ENCODE measurements at places on chromosomes 4 and X.

DNA sequence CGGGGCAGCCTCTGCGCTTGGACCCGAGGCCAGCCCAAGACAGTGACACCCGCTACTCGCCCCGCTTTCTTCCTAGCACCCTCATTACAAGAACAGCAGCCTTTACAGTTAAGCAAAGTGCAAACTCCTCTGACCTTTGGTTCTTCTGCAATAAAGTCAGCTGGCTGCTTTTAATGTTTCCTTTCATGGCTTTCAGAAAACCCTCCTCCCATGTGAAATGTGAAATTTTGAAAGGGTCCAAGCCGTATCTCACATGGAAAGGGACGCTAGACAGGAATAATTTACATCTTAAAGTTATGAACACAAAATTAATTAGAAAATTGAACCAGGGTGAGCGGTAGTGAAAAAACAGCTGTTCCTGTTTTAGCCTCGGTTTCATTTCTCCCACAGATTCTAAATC is 520.1 kb upstream of the FRG1 start:
- no peak for DNase-seq

GRCh38 chrX:110426155-110426504 is 67.5 kb downstream of the RTL9 start:
- DNase-seq, result no peak

DNA sequence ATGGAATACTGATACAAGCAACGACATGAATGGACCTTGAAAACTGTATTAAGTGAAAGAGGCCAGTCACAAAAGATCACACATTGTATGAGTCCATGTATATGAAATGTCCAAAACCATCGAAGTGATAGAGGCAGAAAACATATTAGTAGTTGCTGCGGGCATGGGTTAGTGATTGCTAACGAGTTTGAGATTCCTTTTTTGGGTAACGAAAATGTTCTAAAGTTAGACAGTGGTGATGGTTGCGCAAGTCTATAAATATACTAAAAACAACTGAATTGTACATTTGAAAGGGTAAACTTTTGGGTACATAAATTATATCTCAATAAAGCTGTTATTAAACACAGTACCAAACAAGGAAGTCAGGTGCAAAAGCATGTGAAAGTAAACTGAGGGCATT is 234.5 kb downstream of the FBXW7 start:
- no peak for DNase-seq

GRCh38 chr4:156968479-156968984 is 3.1 kb downstream of the PDGFC start:
- DNase-seq, result peak; percentile 90

- no peak for DNase-seq
Observed at GRCh38 chrX:107777536-107777832, at the start of gene NCBP2L. Gene NCBP2L (plus strand): TSS chrX:107777733. CDS start chrX:107794221, 16,488 bp downstream.

DNA sequence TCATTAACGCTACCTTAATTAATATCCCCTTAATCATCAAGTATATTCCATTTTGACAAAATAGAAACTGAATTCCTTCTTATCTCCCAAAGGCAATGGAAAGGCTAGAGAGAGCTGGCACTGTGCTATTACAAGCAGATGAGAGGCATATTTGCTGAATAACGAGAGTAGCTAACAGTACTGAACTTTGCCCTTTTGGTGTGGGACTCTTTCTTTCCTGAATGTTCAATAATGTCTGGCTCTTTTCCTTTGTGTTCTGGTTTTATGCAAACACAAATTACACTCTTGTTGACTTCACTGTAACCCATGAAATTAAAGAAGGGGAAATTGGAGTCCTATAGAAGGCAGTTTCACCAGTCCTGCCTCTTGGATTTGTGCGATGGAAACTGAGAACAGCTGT is 63.5 kb downstream of the SHROOM3 start:
- DNase-seq, result peak; percentile 38

- peak; percentile 60 for DNase-seq
Observed at GRCh38 chrX:23548164-23548563, 119.1 kb upstream of the PRDX4 start.

- peak; percentile 46 for DNase-seq
Observed at GRCh38 chr4:128227991-128228571, 59.5 kb downstream of the PGRMC2 start.

GRCh38 chr4:85557016-85557901 is 82.3 kb downstream of the ARHGAP24 start:
- DNase-seq, result no peak

- DNase-seq, result no peak
Observed at GRCh38 chr4:170400361-170400760, 310.6 kb upstream of the AADAT start.

DNA sequence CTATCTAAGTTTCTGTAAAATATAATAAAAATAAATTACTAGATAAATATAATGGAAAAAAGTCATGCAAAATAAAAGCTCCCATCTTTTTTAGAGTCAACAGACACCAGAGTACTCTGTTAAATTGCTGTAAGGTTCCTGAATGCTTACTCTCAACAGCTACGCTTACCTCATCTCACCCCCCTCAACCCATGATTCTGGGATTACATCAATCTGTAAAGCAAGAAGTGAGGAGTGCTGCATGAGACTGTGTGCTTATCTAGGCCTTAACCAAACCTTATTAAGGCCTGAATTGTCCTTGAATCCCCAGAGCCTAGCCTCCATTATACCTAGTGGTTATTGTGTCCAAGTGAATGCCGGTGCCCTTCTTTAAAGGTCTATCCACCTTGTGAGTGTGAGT is 735.8 kb downstream of the RPA4 start:
- DNase-seq, result no peak

DNA sequence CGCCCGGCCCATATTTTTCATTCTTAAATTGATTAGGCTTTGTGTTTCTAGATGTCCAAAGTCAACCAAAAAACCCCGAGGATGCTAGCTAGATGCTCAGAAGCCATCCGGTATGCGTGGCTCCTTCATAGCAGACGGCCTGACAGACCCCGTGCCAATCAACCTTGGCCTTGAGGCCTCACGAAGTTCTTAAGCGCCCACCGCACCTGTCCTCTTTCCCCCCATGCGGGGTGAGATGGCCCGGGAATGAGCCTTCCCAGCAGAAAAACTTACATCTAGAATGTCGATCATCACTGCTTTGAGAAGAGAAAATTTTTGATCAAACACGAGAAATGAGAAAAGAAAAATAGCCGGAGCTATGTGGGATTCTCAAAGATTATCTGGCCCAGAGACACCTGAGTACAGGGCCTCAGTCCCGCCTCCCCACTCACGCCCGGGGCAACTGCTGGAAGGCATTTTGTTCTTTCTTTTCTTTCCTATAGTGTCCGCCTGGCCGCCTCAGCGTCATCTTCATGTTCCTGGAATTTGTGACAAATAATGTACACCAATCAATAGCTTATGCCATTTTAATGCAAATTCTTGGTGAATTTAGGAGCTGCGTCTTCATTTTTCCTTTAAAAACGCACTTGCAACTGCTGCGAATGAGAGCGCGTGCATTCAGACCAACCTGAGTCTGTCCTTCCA is 1.6 kb upstream of the NAT8L start:
- no peak for DNase-seq

GRCh38 chr4:112944006-112944405 is 105.4 kb upstream of the ANK2 start:
- no peak for DNase-seq

- peak; percentile 3 for DNase-seq
Observed at GRCh38 chrX:144616317-144616716, 631.0 kb upstream of the SPANXN1 start.

DNA sequence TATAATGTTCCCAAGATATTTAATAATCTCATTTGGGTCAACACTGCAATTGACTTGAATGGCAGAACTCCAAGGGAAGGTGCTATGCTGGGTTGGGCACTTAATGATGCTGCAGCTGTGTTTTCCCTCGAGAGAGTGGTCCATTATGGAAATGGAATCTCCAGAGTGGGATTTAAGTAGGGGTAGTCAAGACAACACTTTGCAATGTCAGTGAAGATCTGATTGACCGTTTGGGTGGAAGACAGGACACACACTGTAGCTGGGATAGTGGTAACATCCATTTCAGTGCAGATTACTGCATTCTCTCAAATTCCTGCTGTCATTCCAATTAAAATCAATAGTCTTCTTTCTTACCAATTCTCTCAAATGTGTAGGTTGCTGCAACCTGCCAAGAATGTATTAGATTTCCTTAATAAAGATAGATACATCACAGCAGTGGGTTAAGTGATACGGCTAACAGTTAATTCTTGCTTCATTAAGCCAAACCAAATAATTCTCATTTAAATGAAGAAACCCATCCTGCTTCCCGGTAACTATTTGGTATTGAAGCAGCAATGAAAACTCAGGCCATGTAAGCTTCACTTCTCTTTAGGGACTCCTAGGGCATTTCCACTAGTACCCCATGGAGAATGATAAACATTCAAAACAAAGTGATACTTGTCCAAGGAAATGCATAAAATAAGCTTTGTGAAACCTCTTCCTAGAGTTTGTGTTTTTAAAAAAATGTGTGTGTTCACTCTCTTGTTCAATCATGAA is 40.5 kb upstream of the RASGEF1B start:
- no peak for DNase-seq

DNA sequence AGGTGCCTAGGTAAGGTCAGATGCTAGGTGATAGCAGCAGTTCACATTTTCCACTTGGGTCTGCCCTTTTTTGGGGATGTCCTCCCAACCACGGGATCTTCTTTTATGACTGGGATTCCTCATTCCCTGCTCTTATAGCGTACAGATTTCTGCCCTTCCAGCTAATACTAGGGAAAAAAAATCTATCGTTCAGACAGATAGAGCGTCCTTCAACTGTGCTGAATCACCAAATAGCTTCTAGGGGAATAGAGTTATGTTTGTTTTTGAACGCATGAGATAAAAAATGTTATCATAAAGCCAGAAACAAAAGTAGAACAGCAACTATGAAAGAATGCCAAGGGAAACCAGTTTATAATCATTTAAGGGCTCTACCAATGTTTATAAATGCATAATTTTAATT is 13.0 kb downstream of the RAP2C start:
- DNase-seq, result no peak

GRCh38 chr4:60897415-60897814 is 302.7 kb upstream of the ADGRL3 start:
- no peak for DNase-seq

- DNase-seq, result peak; percentile 97
Observed at GRCh38 chr4:98658287-98659105, at the start of gene TSPAN5. Gene TSPAN5 (minus strand): TSS chr4:98658611.

DNA sequence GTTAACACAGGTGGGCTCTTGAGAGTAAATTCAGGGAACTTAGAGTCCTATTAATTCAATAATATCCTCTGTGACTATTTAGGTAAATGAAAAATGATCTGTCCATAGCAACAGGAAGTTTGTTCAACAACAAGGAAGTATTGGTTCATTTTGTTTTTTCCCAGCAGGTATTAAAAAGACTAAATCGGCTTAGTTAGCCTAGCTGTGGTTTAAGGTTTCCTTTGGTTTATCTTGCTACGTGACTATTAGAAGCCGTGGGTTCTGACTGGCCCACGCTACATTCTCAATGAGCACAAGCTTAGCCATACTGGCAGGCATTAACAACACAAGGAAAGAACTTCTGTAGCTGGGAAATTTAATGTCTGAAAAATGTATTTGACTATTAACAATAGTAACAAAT is 168.8 kb upstream of the HS3ST1 start:
- no peak for DNase-seq

DNA sequence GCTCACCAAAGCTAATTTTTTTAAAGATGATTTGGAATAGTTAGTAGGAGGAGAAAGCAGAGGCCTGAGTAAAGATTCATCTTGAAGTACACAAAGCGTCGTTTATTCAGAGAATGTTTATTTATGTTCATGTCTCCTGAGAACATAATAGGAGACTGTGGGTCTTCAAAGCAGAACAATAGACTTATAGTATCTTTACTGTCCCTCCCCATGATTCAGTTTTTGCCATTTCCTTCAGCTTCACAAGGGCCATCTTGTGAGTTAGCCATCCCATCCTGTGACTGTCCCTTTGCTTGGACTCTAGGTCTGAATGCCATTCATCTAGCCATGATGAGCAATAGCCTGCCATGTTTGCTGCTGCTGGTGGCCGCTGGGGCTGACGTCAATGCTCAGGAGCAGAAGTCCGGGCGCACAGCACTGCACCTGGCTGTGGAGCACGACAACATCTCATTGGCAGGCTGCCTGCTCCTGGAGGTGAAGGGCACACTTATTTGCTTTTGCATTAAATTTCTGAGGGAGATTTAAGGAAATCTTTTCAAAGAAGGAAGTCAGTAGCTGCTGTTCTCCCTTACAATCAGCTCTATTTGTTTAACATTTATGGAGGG is 105.8 kb downstream of the NFKB1 start:
- no peak for DNase-seq

- no peak for DNase-seq
Observed at GRCh38 chrX:133923548-133923947, 61.8 kb downstream of the GPC3 start.

GRCh38 chr4:184383497-184384055 is 90.8 kb downstream of the IRF2 start:
- DNase-seq, result peak; percentile 87

DNA sequence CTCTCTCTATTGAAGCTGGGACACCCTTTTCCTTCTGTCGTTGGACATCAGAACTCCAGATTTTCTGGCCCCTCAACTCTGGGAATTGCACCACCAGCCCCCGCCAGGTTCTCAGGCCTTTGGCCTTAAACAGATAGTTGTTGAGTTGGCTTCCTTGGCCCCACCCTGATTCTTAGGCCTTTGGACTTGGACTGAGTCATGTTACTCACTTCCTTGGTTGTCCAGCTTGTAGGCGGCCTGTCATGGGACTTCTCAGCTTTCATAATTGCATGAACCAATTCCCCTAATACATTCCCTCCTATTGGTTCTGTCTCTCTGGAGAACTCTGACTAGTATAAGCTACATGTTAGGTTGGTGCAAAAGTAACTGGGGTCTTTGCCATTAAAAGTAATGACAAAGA is 195.7 kb downstream of the GPAT3 start:
- DNase-seq, result no peak

DNA sequence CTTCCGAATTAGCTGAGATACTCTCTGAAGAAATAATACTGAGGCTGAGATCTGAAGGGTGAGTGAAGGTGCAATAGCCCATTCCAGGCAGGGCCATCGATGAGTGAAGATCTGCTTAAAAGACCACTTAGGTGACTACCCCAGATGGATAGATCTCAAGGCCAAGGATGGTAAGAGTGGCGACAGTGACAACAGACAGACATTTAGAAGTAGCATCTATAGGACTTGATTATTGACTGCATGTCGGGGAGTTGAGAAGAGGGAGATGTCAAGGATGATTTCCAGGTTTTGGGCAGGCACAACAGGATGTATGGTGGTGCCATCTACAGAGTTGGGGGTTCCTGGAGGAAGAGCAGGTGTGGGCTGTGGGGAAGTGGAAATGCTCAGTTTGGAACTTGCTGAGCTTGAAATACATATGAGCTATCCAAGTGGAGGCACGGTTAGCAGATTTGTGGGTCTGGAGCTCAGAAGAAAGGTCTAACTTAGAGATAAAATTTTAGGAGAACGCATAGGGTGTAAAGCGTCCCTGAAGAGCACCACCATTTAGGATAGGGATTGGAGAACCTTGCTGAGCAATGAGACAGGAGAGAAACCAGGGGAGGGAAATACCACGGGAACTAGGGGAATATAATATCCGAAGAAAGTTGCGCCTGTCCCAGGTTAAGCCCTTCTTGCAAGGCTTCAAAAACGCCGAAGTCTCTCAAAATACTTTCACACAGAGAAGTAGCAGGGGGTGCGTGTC is 688 bp downstream of the UFSP2 start:
- no peak for DNase-seq

- DNase-seq, result no peak
Observed at GRCh38 chr4:24368801-24369200, 215.6 kb downstream of the DHX15 start.
